Activated CD4-positive, CD25-positive, alpha-beta regulatory T cell treated with anti-CD3 and anti-CD28 coated beads, Interleukin-2, amount 50 U/mL, for 16 hours (primary cell): ENCODE measurements at places on chromosomes 7 and 10.

DNA sequence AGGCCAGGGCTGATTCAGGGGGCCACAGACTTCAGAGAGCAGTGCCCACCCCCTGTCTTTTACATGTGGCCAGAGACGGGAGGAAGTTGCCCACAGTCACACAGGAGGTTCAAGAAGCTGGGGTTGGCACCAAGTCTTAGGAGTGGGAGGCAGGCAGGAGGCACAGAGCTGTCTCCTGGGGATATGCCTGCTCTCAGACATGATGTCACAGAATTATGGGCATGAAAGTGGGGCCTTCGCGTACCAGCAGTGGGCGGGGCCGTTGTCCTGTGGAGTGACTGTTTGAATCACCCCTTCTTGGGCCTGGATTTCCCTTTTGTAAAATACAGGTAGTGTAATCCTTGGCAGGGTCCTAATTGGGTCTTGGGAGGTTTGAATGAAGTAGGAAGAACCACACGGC lies 81.2 kb upstream of the PPIF start:
- no peak for DNase-seq

- DNase-seq = no peak
Measured at GRCh38 chr10:77844177-77844576, 82.4 kb downstream of the DLG5 start.

DNA sequence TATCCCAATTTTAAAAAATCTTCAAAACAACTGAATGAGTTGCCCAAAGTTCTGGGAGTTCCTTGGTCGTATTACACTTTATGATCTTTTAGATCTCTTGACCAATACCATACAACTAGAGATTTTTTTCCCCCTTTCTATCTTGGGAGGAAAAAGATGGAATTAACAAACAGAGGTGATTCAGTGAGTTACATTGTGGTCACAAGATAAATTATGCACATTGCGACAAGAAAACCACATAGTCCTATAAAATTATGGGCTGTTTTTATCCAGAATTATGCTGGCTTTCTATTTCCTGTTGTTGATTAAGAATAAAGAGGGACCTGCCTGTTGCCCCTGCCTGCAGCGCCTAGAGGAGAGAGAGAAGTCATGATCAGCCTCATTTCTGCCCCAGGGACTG lies 8.2 kb upstream of the SGPL1 start:
- no peak for DNase-seq

DNA sequence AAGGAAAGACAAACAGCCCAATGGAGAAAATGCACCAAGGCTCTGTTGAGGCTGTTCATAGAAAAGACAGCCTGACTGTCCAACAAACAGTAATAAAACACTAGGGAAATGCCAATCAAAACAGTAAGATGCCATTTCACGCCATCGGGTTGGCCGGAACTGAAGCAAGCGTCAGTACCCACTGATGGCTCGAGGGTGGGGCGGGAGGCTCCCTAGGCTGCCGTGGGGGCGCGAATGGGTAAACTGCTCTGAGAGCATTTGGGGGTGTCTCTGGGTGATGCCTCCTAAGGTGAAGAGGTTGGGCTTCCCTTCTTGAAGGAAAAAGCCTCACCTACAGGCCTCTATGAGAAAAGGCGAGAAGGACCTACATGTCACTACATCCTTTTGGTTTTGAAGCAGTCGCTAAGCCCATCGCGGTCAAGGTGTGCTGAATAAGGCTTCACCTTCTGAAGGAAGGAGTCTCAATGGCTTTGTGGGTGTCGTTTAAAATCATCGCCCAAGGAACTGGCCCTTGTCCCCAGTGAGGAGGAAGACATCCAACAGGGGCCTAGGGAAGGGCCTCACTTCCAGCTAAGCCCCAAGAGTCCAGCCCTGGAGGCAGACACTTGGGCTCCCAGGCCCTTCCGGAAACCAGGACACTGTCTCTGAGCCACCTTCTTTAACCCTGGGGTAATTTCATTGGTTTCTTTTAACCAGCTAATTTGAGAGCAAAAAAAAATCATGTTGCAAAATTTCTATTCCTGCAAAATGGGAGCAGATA lies 98.5 kb upstream of the PPP2R2D start:
- no peak for DNase-seq

DNA sequence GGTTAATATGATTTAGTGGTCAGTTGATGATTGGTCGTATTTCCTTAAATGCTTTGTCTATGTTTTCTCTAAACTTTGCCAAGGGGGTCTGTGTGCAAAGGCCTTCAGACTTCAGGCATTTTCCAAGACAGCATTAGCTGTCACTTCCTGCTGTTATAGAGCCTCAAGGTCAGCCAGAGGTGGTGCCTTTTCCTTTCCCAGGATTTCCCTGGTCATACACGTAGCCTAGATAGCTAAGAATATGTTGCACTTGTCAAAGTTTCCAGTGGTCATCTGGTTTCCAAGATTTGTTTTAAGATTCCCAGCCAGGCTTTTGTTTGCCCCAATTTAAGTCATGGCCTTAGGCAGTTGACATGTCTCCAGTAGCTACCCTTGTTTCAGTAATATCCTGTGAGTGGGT lies 133.2 kb upstream of the IGFBP3 start:
- DNase-seq = no peak

DNA sequence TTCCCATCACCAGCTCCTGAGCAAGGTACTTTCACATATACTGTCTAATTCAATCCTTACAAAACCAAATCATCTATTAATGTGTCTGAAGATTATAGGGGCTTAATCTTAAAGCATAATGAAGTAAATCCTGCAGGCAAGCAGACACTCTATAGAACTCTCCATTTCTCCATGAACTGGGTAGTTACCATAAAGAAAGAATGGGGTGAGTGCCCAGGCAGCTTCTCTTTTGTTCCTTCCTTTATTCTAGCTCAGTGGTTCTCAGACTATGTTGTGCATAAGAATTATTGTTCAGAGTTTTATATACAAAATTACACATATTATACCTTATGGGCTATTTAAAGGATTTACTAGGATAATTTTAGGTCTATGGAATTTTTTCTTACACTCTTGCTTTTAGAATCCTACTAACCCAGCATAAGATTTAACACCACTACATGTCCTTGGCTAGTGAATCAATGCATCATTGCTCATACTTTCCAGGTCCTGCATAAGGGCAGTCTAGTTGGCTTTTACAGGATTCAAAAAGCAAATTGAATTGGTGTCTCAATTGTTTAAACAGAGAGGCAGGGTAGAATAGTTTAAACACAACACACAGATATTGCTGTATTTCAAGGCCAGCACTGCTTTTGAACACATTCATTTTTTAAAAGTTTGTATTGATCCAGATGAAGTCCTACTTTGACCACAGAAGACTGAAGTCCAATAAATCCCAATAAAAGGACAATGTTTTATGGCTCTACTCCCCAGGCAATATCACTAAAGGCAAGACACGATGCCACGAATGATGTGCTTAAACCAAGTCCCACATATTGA lies 12.9 kb downstream of the SGCE start:
- DNase-seq = no peak

DNA sequence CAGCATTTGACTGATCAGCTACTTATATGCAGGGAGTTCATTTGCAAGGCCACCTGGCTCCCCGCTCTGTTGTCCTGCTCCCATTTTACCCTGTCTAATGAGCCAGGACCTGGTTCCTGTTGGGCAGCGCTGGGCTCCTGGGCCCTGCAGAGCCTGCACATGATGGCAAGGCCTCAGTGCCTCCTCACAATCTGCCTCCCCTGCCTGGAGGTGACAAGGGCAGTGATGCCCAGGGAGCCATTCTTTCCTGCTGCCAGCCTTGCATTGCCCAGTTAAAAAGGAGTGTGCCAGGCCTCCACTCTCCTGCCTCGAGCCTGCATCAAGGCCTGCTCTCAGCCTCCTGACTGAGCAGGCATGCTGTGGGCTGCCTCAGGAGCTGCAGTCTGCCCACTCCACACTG lies 28.5 kb downstream of the CHAT start:
- DNase-seq = no peak

GRCh38 chr10:131732631-131733127 lies 168.1 kb upstream of the PPP2R2D start:
- no peak for DNase-seq

- DNase-seq = no peak
Measured at GRCh38 chr7:35015346-35015859, 21.9 kb downstream of the DPY19L1 start.

DNA sequence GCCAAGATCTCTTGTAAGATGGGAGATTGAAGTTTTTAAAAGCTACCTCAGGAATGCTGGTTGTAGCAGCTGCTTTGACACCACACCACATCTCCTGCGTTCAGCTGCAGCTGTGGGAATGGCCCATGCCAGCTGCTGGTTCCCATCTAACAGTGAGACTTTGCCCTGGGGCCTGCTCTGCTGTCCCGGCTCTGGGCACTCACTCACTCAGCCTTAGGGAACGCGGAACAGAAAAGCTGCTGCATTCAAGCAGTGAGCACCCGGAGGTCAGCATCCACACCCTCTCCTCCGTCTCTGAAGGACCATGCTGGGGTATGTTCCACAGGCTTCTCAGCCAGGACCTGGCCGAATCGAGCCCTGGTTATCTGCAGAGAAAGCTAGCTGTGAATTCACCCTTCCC lies 197.1 kb upstream of the CXCL12 start:
- DNase-seq = no peak

DNA sequence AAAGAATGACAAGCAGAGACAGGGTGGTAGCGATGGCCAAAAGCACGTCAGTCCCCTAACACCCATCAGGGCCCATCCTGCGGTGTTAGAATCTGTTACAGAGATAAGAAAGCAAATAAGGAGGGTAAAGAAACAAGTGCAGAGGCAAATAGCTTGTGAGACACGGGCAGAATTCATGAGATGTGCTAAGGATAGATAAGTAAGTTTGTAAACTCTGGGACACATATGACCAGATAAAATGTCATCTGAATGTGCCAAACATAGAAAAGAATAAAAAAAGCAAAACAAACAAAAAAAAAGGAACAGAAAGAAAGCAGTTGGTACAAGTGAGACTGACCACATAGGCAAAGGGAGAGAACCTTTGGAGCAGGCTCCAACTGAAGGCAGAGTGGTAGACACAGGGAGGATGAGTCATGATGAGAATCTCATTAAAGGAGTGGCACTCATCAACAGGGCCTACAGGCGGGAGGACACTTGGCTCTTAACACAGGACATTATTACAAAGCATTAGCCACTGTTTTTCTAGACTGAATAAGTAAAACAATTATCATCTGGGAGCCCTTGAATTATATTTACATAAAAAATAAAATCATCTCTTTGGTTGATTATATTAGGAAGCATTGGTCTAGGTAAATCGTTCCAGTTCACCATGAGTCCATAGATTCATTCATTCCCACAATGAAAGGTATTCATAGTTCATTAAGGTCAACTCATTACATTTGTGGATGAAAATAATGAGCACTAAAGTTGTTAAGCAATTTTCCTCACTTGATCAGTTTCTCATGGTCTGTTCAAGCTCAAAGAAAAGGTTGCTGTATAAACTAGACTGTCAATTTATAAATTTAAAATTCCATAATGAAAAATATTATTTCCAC lies 21.5 kb upstream of the EPHB6 start:
- no peak for DNase-seq

DNA sequence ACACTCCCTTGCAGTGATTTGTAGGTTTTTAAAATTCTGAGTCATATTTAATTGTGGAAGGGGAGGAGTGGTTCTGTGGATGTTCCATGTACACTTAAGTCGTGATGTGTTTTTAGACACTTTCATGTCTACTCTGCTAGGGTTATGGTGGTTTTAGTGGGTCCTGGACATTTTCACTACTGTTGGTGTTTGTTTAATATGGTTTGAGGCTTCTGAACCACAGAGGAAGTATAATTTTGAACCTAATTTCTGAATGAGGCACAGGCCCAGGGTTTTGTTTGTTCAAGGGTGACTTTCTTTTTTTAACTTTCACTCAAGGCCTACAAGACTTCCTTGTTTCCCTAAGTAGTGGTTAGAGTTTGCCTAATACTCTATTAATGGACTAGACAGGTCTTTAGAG lies 13.3 kb downstream of the SLC26A5 start:
- no peak for DNase-seq
